Occipital lobe (tissue), 3 donors: ENCODE measurements at places on chromosomes 12 and 14. TPM values are rescaled to one million over a fixed set of nuclear protein-coding genes. Genes with fewer than 3 reads are reported as not detected.

DNA sequence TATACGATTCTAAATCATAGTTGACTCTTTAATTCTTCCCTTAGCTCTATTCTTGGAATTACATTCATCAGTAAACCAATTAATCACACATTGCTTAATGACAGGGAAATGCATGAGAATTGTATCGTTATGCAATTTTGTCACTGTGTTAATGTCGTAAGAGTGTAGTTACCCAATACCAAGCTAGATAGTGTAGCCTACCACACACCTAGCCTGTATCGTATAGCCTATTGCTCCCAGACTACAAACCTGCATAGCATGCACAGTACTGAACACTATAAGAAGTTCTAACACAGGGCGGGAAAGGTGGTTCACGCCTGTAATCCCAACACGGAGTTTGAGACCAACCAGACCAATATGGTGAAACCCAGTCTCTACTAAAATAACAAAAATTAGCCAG, 24.7 kb downstream of the HNRNPC start:
- DNase-seq, result no peak

GRCh38 chr14:50063876-50064420, 52.4 kb downstream of the VCPKMT start:
- DNase-seq, result no peak

GRCh38 chr14:68253160-68253780, 433.7 kb downstream of the RAD51B start:
- no peak for DNase-seq

DNA sequence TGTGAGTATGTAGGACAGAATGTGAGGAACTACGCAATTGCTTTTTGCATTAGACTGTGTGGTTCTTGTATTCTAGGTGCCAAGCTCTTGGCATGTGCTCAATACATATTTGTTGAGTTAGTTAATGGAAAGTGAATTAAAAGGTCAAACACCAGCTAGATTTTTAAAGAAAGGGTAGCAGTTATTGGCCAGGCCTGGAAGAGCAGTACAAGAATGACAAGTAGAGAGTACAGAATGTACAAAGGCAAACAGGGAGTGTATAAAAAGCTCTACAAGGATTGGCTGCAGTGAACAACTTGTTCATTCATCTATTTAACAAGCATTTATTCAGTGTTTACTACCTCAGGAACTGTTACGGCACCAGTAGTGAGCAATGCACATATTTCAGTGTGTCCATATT, 854.0 kb upstream of the SEL1L start:
- DNase-seq, result no peak

GRCh38 chr14:101915871-101916815, 48.2 kb upstream of the DYNC1H1 start:
- no peak for DNase-seq

The ACVRL1 gene
- total RNA-seq, result 11.5 TPM

The HOXC9 gene
- total RNA-seq, result not detected

The SERPINA12 gene
- total RNA-seq, result not detected

The FZD10 gene
- total RNA-seq, result 0.16 TPM
